ENCODE measurements at places on chromosomes 7 and 10.
A peak's percentile ranks its signal among the peaks of the same experiment; 100 is the strongest.

GRCh38 chr7:20831956-20832355, 45.3 kb upstream of the SP8 start:
- peak; percentile 36 for DNase-seq

- DNase-seq, result no peak
Observed at GRCh38 chr7:119996634-119997033, 276.3 kb upstream of the KCND2 start.

DNA sequence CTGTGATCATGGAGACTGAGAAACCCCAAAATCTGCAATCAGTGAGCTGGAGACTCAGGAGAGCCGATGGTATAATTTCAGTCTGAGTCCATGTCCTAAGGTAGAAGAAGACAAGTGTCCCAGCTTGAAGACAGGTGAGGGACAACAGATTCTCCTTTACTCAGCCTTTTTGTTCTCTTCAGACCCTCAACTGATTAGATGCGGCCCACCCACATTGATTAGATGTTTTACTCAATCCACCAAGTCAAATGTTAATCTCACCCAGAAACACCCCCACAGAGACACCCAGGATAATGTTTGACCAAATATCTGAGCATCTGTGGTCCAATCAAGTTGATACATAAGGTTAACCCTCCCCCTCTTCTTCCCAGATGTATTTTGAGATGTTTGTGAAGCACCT, 131.2 kb downstream of the PFKFB3 start:
- DNase-seq, result no peak

GRCh38 chr10:100828738-100829096, 83.3 kb downstream of the PAX2 start:
- DNase-seq, result peak; percentile 75

GRCh38 chr7:48139459-48139858, 31.8 kb upstream of the ABCA13 start:
- peak; percentile 17 for DNase-seq

DNA sequence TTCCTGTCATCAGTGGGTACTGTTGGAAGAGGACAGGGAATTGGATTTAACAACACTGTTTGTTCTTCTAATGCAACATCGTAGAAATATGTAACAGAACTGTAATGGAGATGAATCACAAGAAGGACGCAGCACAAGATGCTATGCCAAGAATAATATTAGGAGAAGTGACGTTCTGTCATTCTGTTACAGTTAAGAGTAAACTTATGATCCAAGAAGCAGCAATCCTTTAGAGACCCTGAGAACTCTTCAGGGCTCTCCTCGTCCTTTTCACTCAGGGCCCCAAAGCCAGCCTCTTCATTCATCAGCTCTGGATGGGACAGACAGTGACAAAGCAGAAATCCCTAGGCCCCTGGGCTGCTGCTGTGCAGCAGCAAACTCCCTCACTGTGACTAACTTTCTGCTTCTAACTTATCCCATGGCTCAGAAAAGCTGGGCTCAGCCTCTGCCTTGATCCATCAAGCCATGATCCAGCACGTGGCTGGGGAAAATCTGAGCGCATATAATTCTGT, 8.7 kb upstream of the IL6 start:
- no peak for DNase-seq

DNA sequence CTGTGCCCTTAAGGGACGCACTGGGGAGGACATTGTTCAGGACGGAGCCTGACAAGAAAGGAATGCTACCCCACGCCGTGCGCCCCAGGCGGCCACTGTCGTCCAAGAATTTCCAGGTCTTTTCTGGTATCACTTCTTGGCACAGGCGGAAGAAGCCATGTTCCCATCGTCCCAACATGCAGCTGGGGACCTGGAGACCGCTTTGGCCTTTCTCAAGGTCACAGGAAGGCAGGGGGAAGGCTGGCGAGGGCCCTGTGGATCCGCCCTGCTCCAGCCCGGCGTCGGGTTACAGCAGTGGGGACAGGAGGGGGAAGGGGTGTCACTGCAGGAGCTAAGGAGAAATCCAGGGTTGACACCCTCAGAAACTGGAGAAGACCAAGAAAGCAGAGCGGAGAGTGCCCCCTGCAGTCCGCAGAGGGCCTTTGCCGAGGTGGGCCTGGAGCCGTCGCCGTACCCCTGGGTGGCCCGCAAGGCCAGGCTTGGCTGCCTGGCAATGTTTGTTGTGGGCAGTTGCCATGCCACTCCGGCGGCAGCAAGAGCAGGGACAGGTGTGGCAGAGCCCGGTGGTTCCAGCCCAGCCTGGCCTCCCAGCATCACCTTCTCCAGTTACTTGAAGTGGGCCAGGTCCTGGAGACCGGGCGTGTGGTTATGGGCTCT, 104.1 kb downstream of the LHPP start:
- peak; percentile 92 for DNase-seq

DNA sequence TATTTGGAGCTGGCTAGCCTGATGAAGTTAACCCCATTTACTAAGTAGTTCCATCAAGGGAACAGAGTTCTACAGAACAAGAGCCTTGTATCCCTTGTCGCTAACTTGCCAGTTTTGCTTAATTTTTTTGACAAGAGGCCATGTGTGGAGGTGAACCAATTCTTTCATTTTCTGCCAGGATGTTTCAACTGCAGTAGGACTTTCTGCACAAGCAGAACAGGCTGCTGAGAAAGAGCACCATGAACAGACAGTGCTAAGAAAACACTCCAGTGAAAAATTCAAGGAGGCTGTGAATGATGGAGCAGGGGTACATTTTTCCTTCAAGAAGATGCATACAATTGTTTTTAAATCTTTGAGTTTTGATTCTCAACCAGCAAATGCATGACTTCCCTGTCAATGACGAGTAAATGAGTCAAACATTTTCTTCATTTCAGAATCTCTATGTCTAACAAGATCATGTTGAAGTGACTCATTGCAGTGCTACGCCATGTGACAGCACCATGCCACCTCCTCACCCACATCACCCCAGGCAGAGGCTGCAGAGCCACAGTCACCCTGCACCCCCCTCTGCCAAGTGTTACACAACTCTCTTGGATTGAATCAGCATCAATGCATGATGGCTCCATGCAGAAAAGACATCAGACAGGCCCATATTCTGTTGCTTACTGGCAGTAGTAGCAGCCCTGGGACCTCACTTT, 193.1 kb downstream of the COBL start:
- no peak for DNase-seq

Measured in iPS-NIHi11 (cell line).